ENCODE measurements at places on chromosomes 16 and 17. TPM values are rescaled to one million over a fixed set of nuclear protein-coding genes. Genes with fewer than 3 reads are reported as not detected.

GRCh38 chr17:49789243-49789578, 730 bp downstream of the KAT7 start:
- DNase-seq: no peak

Gene DRC3
- total RNA-seq: 2.0 TPM

DNA sequence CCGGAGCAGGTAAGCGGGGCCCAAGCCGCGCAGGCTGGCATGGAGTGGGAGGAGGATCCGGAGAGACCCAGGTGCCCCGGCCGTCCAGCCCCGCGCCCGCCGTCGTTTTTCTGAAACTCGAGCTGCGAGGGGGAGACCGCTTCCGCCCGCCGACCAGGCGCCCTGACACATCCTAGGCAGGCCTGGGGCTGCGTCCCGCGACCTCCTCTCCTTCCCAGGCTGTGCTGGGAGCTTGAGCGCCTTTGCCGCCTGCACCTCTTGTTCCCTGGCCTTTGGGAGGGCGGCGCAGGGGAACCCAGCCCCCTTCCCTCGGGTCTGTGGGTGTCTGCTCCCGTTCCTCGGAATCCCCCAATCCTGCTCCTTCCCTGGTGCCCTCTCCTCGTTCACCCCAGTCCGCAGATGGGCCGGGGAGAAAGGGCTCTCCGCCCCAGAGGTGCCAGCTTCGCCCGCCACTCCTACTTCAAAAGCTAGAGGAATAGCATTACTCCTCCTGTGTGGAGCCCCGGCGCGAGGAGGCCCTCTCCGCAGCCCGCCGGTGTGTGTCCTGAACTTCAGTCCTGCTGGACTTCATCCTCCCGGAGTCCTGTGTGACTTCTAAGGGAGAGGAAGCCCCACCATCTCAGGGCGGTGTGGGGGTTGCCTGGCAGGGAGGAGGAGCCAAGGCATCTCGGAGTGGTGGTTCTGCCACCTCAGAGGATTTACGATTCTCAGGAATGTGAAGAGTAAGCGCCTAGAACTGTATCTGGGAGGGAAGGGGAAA, 1.0 kb downstream of the NHERF1 start:
- DNase-seq: no peak

DNA sequence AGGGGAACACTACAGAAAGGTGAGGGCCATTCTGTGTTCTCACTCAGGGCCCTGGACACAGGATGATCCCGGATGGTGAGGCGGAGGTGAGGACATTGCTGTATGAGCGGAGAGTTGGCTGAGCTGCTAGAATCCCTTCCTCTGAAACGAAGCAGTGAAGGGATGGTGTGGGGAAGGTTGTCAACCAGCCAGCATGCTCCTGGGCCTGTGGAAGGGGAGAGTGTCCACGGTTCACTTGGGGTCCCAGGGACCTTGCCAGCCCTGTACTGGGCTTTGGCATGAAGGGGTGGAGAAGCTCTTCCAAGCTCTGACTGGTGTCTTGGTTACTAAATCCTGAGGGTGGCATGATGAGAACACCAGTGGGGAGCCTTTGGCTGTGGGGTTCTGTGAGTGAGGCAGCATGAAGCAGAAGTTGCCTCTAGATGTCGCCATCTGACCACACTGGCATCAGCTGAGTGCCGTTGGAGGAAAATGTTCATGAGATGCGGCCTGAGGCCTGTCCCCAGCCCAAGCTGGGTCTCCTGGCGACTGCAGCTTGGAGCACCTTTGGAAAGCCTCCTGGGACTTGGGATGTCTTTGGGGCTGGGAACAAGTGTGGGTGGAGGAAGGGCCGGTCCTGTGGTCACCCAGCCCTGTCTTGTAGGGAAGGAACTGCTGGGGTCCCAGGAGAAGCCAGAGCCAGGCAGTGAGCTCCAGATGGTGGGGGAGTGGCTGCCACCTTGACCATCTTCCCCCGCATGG, 14.8 kb downstream of the PDP2 start:
- peak; percentile 55 for DNase-seq

GRCh38 chr17:5585836-5586521, 1.7 kb upstream of the NLRP1 start:
- no peak for DNase-seq

DNA sequence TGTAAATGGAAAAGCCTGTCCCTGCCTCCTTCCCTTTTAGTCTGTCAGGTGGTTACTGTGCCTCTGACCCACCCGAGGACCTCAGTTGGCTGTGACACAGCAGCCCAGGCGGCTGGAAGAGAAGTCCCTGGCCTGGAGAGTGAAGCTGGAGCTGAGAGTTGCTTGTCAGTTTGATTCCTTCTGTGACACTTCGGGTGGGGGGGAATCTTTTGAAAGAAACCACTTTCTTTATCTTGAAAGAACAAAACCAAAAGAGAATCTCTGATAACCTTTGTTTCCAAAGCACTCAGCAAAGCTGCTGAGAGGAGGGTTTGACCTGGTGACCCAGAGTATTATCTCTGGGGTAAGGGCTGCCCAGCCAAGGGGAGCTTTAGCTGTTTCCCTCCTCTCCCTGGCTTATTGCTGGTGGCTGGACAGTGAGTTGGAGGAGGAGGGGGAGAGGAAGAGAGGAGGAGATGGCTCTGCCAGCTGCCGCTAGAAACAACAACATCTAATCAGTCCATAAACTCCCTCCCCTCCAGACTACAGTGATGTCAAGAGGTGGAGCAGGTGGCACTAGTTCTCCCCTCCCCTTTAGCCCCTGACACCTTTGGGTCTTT, 34.0 kb downstream of the YPEL2 start:
- DNase-seq: no peak

Gene ITGA2B
- total RNA-seq: 0.78 TPM

- DNase-seq: peak; percentile 7
These were observed 94.2 kb downstream of the NTN1 start for GRCh38 chr17:9115214-9116191.

Gene KRTAP1-5
- not detected for total RNA-seq

- DNase-seq: no peak
These were observed 27.7 kb upstream of the BCO1 start for GRCh38 chr16:81210807-81211206.

GRCh38 chr17:45914047-45914717, 19.8 kb downstream of the MAPT start:
- no peak for DNase-seq

- DNase-seq: no peak
These were observed 58.2 kb downstream of the CYLD start for GRCh38 chr16:50800074-50800473.

Gene CALCOCO2
- 17.9 TPM for total RNA-seq

Gene MT4
- not detected for total RNA-seq

DNA sequence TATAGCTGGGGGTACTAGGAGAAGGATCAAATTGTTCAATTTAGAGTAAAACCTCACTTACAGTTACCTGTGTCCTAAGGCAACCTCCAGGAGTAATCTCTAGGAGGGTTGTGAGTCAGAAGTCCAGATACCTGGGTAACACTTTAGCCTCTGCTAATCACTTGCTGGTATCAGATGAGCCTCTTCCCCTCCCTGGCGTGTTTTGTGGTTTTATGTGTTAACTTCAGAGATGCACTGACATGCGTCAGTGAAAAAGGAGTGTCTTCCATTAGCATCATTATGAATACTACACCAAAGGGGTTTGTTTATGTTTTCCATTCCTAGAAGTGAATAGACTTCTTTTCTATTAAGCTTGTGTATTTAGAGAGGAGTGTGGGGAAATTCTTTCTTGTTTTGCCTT, 208.2 kb downstream of the FTO start:
- no peak for DNase-seq

GRCh38 chr17:74712301-74712700, 422 bp downstream of the CD300LF start:
- DNase-seq: no peak

Gene KRT20
- not detected for total RNA-seq

Gene GNGT2
- total RNA-seq: 0.31 TPM

DNA sequence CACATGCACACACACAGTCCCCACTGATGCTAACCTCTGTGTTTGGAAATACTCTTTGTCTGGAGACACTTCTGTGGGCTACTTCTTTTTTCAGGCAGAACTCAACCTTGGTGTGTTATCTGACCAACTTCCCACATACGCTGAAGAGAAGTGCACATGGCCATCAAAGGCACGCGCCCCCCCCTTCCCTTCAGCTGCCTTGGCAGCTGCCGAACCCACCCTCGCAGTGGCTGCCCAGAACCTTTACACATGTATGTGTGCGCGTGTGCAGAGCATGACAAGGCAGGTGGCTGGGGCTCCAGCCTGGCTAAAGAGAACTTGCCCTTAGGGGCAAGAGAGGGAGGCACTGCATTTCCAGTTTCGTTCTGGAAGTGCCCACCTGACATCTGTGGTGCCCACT, 3.9 kb downstream of the RAPGEFL1 start:
- DNase-seq: no peak

Gene TBC1D3G
- not detected for total RNA-seq

GRCh38 chr16:58329135-58329534, 34.3 kb upstream of the PRSS54 start:
- no peak for DNase-seq

Gene CHST5
- 0.16 TPM for total RNA-seq

DNA sequence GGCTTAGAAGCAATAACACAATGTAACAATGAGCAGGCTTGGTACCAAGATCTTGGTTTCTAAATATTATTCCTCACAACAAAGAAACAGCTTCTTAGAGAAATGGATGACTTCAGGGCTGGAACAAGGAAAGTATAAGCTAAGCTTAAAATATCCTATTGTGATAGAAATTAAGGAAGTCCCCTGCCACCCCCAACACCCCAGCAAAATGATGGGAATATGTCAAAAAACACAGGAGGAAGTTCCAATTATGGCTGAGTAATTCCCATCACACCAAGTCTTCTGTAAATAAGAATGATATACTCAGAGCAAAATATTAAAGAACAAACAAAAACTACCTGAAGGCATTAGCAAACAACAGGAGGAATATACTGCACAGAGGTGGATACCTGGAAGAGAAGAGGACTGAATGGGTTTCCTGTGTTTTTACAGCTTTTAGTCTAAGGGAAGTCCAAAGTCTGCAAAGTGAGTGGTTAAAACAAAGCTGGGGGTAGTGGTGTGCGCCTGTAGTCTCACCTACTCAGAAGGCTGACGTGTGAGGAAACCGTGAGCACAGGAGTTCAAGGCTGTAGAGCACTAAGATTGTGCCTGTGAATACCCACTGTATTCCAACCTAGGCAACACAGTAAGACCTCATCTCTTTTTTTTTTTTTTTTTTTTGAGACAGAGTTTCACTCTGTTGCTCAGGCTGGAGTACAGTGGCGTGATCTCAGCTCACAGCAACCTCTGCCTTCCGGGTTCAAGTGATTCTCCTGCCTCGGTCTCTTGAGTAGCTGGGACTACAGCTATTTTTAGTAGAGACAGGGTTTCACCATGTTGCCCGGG, 17.1 kb upstream of the ATP6V0A1 start:
- no peak for DNase-seq

DNA sequence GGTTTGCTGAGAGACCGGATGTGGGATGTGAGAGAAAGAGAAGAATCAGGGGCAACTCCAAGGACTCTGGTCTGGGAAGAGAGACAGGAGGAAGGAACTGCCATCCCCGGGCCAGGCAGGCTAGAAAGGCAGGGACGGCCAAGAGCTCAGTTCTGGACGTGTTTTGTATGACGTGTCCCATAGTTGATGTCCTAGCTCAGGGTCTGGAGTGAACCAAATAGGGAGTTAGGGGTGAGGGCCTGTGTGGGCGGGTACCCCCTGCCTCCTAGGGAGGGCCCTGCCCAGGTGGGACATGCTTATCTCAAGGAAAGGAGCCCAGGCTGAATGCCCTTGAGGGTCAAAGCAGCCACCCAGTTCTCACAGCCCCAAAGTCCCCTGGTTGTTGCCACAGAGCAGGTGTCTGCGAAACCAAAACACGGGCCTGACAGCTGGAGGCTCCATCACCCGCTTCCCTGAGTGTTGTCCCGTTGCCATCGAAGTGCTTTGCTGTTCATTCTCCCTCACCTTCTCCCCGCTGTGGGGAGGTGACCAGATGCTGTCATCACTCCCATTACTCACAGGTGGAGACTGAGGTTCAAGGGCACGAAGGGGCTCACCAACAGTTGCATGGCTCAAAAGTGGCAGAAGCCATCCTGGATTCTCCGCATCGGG, 7.5 kb downstream of the ABCC3 start:
- no peak for DNase-seq

Gene MRPL10
- 9.7 TPM for total RNA-seq

Gene NFATC3
- 23.2 TPM for total RNA-seq
